ENCODE measurements at places on chromosomes 4 and X.

DNA sequence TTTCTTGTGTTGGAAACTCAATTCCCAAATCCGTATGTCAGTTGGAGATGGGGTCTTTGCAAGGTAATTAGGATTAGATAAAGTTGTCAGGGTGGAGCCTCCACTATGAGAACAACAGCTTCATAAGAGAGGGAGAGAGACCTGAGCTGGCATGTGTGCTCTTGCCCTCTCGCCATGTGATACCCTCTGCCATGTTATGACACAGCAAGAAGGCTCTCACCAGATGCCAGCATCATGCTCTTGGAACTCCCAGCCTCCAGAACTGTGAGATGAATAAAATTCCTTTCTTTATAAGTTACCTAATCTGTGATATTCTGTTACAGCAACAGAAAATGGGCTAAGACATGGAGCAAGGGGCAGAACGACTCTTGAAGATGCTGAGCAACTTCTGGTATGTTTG lies 201.9 kb upstream of the BOD1L1 start:
- no peak for DNase-seq

GRCh38 chr4:42673082-42673425 lies 16.1 kb upstream of the ATP8A1 start:
- no peak for DNase-seq

DNA sequence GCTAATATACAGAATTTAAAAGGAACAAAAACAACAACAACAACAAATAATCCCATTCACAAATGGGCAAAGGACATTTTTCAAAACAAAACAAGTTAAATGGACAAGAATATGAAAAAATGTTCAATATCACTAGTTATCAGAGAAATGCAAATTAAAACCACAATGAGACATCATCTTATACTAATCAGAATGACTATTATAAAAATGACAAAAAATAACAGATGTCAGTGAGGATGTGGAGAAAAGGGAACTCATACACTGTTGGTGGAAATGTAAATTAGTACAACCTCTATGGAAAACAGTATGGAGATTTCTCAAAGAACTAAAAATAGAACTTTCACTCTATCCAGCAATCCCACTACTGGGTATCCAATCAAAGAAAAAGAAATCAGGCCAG lies 92.6 kb downstream of the KIT start:
- no peak for DNase-seq

DNA sequence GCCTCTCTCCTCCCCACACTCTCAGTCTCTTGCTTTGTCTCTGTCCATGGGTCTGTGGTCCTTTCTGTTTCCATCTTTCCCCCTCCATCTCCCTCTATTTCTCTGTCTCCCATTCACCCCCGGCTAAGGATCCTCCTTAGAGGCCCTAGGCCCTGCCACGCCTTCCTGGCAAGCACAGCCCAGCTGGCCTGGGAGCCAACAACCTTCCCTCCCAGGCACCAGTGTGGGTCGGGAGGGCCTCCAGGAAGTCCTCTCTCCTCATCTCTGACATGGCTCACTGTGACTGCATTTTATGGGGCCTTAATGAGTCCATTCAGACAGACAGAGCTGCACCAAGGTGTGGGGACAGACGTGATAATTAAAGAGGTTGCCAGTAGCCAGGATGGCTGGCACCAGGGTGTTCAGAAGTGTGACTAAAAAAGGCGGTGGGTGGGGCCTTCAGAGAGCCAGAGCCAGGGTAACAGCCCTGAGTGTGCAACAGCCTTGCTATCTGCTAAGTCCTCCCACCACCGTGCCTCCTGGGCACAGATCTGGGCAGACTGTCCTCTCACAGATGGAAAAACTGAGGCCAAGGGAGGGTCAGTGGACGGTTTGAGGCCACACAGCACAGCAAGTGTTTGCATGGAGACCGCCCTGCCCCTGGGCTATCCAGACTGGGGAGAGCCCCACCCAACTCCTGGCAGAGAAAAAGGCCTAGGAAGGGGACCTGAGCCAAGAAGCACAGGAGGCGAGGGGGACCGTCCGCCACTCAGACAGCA lies 31.5 kb downstream of the BLOC1S4 start:
- DNase-seq = no peak

GRCh38 chrX:1589356-1590130 lies 1.9 kb upstream of the AKAP17A start:
- DNase-seq = peak; percentile 14

DNA sequence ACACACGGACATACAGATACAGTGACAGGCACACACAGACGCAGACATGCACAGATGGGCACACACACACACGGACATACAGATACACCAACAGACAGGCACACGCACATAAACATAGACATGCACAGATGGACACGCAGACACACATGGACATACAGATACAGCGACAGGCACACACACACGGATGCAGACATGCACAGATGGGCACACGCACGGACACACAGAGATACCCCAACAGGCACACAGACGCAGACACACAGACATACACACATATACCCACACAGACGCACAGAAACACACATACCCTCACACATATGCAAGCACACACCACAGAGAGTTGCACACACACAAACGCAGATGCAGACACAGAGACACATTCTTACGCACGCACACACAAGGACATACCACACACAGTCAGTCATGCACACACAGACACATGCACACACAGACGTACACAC lies 24.4 kb upstream of the SLC25A6 start:
- no peak for DNase-seq

GRCh38 chr4:38920186-38920585 lies 52.6 kb downstream of the FAM114A1 start:
- no peak for DNase-seq

GRCh38 chr4:109094056-109094455 lies 208.4 kb downstream of the COL25A1 start:
- no peak for DNase-seq

- DNase-seq = no peak
These were observed 84.6 kb downstream of the EVC start for GRCh38 chr4:5795580-5795979.
